ENCODE measurements at places on chromosomes 3 and 15.

GRCh38 chr3:190132371-190132770, 11.7 kb upstream of the P3H2 start:
- DNase-seq = no peak

DNA sequence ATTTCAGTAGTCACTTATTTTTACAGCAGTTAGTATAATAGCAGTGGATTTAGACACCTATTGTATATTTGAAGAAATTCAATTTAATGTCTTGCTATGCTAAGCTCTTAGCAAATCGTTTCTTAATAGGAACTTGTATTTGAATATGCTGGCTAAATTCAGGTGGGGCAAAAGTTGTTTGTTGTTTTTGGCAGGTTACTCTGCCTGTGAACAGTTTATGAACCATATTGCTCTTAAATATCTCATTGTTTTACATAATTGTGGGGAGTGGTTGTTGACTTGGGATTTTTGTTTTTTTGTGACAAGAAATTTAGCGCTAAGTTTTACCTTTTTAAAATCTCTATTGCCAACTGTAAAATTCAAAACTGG, 43.4 kb downstream of the NR2C2 start:
- DNase-seq = no peak

DNA sequence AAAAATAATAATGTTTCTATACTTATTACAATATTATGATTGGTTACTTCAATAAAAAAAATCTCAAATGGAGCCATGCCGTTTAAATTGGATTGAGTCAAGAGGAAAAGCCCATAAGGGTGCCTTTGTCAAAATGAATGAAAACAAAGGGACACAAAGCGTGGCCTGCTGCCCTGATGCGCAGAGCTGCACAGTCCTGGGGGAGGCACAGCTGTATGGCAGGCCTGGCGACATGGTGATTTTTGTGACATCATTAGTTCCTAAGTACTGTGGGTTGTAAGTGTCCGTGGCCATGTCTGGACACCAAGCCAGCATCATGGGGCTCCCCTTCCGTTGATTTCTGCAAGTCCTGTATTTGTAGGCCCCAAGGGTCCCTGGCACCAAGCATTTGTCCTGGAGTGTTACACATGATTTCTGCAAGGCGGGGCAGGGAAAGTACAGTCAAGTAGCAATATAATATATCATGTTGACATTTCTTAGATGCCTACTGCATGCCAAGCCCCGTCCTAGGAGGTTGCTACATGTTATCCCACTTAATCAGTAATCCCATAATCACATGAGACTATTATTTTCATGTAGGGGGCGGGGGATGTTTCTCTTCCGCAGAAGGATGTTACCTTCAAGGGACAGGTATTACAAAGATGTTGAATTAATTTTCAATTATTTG, 59.7 kb downstream of the GHSR start:
- DNase-seq = no peak

DNA sequence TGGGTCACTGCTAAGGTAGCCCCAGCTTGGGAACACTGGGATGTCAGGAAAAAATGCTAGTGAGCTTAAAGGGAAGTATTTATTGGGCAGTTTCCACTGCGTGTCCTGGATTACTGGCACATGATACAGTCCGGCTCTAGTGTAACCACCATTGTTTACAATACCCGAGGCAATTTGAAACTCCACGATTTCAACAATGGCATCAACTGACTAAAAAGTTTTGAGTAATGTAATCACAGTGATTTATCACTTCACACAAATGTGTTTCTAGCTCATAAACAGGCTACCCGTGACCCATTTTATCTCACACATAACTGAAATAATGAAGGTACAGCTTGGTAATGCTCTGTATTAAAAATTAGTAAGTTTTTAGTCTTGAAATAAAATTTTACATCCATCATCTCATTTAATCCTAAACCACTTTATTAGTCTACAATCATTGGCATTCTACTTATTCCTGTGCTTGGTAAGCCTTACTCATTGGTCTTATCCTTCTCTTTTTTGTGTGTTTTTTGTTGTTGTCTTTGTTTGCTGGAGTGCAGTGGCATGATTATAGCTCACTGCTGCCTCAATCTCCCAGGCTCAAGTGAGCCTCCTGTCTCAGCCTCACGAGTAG, 7.6 kb downstream of the ZMAT3 start:
- no peak for DNase-seq

DNA sequence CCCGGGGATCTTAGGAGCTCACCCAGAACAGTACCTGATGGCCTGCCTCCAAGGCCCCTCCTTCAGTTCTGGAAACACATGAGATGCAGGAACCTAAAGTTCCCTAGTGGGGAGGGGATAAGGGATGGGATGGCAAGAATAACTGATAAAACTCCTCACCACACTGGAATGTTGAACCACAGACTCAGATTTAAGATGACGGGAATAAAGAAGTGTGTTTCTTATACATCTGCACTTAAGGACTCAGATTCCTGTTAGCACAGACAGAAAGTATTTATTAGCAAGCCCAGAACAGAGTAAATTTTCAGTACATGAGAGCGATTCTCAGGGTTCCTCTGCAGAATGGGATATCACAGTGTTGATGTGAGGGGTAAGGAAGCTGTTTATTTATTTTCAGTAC, 245.2 kb downstream of the TLE3 start:
- DNase-seq = no peak

DNA sequence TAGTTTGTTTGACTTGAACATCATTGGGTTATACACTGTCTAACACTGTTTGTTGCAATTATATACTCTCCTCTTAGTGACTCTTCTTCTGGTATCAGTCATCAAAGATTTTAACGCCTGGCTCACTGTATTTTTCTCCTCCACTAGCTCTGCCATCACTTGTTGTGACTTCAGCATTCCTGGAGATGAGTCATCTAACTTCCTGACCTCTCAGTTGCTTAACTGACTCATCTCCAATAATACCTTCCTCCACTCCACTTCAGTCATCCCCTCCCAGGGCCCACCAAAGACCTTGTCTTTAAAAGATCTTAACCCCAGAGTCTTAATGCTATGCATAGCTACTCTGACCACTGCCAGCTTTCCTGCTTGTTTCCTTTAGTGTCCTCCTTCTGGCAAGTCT, 28.6 kb upstream of the CLSTN2 start:
- DNase-seq = no peak

DNA sequence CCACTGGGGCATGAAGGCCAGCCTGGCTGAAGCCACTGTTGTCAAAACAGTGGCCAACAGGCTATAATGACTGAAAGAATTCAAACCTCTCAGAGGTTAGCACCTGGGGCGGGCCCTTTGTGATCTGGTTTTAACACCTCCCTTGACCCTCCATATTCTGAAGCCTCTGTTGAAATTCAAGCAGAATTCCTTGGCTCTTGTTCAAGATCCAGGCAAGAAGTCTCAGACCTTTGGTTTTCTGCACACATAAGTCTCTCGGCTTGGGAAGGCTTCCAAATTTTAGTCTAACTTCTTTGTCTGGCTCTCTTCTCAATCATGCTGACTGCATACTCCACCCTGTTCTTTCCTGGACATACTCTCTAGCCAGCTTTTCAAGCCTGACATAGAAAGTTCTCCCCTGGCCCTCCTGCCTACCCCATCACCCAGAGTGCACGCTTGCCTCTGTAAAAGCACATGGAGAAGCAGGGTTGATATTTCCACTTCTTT, 144.5 kb downstream of the PDZRN3 start:
- DNase-seq = no peak

GRCh38 chr3:181881749-181882148, 170.0 kb downstream of the SOX2 start:
- DNase-seq = no peak

DNA sequence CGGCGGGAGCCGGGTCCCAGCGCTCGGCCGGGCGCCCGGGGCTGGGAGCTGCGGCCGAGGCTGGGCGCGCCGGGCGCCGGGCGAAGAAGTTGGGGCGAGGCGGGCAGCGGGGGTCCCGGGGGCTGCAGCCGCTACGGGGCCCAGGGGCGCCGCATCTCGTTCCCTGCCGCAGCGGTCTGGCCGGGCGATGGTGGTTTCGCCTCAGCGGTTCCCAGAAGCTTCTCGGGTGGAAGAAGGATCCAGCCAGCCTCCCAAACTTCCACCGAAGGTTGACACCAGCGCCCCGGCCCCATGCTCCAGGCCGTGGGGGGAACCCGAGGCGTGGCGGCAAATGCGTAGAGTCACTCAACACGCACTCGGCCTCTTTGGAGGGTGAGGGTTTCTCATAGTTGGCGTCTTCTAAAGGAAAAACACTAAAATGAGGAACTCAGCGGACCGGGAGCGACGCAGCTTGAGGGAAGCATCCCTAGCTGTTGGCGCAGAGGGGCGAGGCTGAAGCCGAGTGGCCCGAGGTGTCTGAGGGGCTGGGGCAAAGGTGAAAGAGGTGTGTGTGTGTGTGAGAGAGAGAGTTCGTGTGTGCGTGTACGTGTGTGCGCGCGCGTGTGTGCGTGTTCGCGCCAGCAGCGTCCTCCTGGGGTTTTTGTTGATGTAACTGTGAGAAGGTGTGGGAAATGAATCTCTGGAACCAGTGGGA, 940 bp downstream of the BOC start:
- DNase-seq = peak; percentile 9

GRCh38 chr3:194609601-194610000, 23.6 kb downstream of the TMEM44 start:
- no peak for DNase-seq

GRCh38 chr3:99319961-99320360, 318.4 kb upstream of the COL8A1 start:
- DNase-seq = no peak

DNA sequence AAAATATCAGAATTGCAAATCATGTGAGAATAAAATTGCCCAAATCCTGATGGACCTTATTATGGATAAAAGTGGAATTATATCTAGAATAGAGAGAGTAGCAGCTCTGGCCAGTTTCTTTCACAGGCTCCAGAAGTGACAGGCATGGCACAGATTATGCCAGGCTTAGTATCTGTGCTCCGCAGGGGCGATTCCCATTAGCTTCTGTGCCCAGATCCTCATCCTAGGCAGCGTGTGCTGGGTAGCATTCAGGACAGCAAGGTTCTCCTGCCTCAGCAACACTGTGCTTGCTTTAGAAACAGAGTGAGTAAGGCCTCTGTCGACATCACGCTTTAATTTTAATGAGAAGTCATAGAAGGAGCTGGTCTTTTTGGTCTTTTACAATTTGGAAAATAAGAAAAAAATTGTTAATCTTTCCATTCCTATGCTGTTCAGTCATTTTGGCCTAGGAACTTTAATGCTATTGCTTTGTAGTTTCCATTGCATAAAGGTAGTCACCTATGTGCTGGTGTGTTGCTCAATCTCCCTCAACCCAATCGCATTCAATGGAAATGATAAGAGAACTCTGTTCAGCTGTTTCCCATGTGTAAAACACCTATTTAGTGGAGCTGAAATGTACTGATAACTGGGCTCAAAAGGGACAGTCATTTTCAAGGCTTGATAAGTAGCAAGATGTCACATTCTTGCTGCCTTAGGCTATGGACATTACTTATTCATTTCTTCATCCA, 770.1 kb downstream of the AGBL1 start:
- no peak for DNase-seq

DNA sequence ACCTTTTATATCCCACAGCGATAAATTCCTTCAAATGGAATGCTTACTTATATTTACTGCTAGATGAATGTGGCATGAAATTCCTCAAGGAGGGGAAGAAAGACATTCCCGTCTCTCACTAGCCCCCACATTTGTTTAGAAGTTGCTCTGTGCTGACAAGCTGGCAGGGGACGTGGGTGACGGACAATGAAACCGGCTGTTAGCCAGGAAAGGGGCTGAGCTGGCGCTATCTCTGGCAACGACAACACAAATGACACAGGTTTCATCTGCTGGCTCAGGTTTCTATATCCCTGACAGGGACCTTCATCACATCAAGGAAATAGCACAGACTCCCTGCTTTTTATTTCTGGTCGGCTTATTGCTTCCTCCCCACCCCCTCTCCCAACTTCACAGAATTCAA, 15.8 kb downstream of the RUVBL1 start:
- no peak for DNase-seq
